ENCODE measurements at places on chromosomes 6 and 20.

DNA sequence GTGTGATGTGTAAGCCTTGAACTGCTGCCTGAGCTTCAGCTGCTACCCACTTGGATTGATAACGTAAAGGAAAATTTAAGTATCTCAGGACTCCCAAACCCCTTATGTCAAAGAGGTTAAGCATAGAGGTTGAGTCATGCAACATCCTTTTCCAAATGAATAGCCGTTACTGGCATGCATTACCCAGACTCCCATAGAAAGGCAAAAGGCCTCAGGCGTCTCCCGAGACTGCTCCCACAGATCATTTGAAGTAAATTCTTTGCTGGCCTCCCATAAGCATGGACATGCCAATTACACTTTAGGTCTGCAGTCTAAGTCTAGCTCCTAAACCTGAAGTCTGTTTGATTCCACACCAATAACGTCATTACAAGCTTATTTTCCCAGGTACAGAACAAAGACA is 14.7 kb downstream of the IPCEF1 start:
- no peak for DNase-seq

DNA sequence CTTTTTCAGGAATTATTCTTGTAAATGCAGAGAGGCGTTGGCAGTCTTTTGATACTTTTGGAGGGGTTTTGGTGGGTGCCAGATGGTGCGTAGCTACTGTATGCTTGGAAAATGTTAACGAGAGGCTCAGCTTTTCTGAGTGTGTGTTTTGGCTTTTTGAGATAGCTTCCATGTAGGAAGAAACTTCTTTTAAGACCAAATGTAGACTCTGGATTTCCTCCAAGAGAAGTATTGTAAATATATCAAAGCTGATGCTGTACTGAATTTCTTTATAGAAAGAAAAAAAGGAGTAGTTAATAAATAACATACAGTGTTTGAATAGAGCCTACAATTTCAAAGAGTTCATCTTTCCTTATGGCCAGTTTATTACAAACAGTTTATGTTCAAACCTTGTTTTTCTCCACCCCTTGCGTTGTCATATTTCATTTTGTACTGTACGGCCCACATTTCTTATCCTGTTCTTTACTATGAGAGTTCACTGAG is 16.7 kb downstream of the TIAM2 start:
- no peak for DNase-seq

DNA sequence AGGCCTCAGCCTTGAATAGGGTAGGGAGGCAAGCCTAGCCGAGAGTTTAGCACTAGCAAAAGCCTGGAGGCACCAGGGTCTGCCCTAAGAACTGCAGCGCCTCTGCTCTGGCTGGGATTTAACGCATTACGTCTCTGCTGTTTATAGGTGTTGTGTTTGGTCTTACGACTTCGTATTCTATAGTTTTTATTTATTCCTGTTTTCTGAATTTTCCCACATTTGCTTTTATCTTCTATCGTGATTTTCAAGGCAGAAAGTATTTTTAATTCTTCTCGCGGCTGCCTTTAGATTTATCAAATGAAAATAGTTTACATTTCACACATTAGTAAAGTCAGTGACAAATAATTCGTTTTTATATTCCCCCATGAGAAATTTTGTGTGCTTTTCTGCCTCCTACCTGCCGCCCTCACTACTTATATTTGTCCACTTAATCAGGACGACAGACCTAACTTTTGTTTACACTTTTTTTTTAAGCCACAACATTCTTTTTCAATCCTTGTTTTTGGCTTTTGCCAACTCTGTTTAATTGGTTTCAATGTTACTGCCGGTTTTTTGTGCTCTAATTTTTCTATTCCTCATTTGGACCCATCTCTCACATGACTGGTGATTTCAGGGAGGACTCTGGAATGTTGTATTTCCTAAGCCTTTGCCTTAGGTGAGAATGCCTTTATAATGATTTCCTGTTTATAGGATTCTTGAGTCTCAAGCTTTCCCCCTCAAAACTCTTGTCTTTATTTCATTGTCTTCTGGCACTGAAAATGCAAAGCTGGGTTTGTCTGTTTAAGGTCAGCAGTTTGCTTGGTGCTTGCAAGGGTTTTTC is 1.3 kb upstream of the LZTS3 start:
- no peak for DNase-seq

DNA sequence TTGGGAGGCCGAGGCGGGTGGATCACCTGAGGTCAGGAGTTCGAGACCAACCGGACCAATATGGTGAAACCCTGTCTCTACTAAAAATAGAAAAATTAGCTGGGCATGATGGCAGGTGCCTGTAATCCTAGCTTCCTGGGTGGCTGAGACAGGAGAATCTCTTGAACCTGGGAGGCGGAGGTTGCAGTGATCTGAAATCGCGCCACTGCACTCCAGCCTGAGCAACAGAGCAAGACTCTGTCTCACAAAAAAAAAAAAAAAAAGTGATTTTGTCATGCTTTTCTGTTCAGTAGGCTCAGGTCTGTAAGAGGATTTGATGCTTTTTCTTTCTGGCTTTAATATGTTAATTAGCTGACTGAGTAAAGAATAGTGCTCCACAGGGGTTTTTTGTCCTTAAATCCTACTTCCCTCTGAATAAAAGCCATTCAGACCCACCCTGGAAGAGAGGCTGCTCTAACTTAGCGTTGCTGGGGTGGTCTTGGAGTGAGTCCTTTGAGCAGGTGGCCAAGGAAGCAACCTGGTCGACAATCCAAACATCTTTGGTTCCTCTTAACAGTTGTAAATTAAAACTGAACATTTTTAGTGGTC is 19.0 kb downstream of the MCM8 start:
- DNase-seq, result no peak

- DNase-seq, result no peak
Observed at GRCh38 chr6:47701363-47701762, 3.0 kb downstream of the ADGRF4 start.

- DNase-seq, result no peak
Observed at GRCh38 chr6:56887086-56887485, 67.8 kb upstream of the BEND6 start.

DNA sequence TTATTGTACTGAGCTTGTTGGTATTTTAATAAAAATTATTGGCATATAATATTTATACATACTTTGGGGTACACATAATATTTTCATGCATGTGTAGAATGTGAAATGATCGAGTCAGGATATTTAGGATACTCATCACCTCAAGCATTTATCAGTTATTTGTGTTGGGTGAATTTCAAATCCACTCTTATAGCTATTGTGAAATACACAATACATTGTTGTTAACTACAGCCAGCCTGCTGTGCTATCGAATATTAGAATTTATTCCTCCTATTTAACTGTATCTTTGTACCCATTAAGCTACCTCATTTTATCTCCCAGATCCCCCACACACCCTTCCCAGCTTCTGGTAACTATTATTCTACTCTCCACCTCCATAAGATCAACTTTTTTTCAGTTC is 14.6 kb upstream of the MICB start:
- no peak for DNase-seq

DNA sequence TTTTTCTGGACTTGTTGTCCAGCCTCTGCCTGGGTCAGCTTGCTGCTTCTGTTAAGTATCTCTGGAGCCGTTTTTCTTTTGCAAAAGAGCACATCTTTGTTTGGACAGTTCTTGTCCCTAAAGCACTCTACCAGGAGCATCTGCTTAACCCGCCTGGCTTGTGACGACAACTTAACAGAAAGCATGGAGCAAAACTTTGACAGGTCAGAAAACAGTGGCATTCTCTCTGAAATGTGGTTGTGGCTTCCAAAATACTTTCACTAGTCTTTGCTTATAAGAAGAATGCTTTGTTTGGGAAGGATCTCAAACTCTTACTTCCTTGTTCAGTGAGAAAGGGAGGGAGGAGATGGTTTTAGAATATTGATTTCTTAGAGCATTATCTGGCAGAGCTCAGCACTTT is 47.6 kb downstream of the CD109 start:
- no peak for DNase-seq

GRCh38 chr6:11637266-11637665 is 99.7 kb downstream of the TMEM170B start:
- no peak for DNase-seq

- DNase-seq, result no peak
Observed at GRCh38 chr6:33193619-33194018, 1.4 kb upstream of the COL11A2 start.

DNA sequence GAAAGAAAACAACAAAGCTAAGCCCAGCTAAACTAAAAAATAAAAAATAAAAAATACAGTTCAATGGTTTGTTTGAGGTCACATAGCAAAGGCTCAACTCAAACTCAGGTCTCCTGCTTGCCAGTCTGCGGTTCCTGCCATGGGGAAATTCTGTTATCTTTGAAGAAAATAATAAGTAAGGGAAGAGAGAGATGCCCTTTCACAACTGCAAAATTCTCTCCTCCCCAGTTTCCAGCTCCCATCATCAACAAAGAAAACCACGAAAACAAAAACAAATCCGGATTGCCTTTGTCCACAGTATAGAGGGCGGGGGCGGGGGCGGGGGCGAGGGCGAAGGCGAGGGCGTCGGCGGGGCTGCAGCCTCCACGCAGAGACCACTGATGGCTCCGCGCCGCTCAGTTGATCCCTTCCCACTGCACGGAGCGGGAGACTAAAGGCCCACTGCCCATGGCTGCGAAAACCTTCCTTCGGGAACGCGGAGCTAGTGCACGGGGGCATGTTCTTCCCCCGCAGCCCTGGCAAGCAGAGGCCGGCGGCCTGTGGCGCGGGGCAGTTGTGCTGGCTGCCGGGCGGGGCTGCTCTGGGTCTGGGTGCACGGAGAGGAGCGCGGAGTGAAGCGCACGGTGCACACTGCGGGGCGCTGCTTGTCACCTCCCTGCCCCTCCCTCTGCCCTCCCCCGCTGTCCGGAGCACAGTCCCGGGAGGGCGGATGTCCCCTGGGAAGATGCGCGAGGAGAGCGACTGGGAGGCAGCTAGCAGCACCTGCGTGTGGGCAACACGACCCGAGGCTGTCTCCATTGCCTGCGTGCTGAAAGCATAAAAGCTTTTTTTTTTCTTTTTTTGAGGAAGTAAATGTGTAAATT is 54.1 kb upstream of the TPD52L1 start:
- DNase-seq, result peak; percentile 75

DNA sequence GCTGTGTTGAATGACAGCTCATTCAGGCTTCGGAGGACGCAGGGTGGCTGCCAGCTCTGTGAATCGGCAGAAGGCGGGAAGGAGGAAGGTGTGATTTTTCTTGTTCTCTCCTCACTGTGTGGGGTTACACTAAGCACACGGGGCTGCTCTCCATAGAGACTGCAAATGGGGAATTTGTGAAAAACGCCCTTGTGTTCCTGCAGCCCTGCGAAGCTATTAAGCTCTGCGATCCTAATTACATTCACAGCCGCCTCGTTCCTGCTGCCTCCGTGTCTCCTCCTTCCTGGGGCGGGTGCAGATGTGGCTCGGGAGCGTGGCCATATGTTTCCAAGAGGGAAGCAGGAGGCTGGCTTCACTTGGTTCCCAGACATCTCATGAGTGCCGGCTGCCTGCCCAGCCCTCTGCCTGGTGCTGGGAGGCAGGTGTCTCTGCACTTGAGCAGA is 124.0 kb downstream of the TOX2 start:
- peak; percentile 40 for DNase-seq

GRCh38 chr6:17484201-17484849 is 90.9 kb downstream of the CAP2 start:
- DNase-seq, result no peak

- no peak for DNase-seq
Observed at GRCh38 chr6:17413313-17413750, 19.9 kb downstream of the CAP2 start.

GRCh38 chr6:31546958-31547726 is at the start of gene NFKBIL1:
Gene NFKBIL1, plus strand, starts transcription at chr6:31547608. Its CDS starts 87 bp downstream, at chr6:31547695.
- DNase-seq, result peak; percentile 99

GRCh38 chr20:6533761-6534479 is 233.6 kb upstream of the BMP2 start:
- DNase-seq, result no peak

DNA sequence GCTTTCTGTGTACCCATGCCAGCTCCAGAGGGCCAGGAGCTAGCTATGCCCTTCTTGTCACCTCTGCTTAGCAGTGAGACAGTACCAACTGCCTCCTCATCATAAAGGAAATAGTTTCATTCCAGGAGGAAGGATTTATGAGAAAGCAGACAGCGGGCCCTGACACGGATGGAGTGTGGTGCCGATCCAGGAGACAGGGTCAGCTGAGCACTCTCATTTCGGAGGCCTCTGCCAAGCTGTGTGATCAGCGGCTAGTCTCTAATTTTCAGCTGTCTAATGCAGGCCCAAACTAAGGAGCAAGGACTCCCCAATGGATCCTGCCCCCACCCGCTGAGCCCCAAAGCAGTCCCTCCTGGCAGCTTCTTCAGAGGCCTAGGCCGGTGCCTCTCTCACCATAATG is 103.1 kb downstream of the LRFN2 start:
- DNase-seq, result no peak

DNA sequence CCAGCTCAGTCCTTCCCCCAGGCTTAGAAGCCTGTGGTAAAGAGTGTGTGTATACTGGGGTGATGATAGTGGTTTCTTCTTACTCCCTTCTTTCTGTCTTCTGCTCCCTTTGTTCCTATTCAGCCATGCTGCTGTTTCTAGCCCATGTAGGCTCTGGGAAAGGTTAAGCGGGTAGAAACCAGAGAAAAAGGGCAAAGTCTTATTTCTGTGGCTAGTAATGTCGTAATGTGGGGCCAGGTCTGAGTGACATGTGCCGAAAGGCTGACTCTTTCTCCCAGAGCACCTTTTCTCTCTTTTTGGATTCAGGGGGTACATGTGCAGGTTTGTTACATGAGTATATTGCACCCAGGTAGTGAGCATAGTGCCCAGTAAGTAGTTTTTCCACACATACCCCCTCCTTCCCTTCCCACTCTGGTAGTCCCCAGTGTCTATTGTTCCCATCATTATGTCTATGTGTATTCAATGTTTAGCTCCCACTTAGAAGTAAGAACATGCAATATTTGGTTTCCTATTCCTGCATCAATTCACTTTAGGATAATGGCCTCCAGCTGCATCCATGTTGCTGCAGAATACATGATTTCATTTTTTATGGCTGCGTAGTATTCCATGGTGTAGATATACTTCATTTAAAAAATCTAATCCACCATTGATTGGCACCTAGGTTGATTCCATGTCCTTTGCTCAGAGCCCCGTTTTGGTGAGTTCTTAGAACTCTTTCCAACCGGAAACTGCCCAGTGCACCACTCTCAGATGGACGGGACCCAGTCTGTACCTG is 74.3 kb downstream of the EFHC1 start:
- DNase-seq, result no peak

DNA sequence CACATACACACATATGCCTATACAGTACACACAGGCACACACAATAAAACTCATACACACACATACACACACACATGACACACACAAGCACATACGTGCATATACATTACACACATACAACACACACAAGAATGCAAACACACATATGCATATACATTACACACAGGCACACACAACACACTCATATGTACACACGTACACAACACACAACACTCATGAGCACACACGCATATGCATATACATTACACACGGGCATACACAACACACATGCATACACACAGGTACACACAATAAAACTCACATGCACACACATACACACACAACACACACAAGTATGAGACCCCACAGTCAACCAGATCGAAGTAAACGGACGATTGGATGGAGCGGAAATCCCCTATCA is 238.2 kb downstream of the ERMARD start:
- no peak for DNase-seq
